ENCODE measurements at places on chromosomes 16 and 17.

- DNase-seq = no peak
Observed at GRCh38 chr17:75387771-75388170, 17.7 kb downstream of the GRB2 start.

DNA sequence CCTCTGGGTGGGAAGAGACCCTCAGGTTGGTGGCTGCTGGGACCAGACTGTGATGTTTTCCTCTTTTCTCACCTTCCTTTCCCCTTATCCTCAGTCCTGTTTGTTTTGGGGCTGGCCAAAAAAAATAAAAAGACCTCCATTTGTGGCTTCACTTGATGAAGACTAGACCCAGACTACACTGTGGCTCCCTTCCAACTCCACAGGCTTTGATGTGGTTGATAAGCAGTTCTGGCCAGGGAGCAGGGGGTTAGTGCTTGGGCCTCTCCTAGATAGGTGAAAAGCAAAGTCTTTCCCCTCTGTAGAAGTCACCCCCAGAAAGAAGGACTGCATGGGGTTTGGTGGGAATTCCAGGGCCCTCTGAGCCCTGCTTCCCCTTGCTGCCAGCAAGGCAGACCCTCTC is 11.2 kb upstream of the ADAM11 start:
- DNase-seq = no peak

GRCh38 chr17:47946929-47947397 is 5.6 kb downstream of the PNPO start:
- DNase-seq = peak; percentile 90

DNA sequence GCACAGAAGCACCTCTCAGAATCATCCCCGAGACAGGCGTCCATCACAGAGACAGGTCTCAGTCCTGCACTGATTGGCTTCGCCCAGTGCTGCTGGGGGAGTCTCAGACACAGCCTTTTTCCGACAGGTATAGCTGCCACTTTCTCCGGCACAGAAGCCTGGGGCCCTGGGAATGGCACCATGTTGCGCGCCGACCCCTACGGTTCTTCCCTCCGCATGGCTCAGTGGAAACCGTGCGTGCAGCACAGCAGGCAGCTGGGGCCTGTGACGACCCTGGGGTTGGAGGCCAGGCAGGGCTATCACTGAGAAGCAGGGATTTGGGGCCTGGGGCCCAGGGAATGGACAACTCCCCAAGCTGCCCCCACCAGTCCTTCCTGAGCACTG is 29.7 kb upstream of the CDH15 start:
- no peak for DNase-seq

- peak; percentile 59 for DNase-seq
Observed at GRCh38 chr17:73646409-73647300, 2.4 kb upstream of the SDK2 start.

DNA sequence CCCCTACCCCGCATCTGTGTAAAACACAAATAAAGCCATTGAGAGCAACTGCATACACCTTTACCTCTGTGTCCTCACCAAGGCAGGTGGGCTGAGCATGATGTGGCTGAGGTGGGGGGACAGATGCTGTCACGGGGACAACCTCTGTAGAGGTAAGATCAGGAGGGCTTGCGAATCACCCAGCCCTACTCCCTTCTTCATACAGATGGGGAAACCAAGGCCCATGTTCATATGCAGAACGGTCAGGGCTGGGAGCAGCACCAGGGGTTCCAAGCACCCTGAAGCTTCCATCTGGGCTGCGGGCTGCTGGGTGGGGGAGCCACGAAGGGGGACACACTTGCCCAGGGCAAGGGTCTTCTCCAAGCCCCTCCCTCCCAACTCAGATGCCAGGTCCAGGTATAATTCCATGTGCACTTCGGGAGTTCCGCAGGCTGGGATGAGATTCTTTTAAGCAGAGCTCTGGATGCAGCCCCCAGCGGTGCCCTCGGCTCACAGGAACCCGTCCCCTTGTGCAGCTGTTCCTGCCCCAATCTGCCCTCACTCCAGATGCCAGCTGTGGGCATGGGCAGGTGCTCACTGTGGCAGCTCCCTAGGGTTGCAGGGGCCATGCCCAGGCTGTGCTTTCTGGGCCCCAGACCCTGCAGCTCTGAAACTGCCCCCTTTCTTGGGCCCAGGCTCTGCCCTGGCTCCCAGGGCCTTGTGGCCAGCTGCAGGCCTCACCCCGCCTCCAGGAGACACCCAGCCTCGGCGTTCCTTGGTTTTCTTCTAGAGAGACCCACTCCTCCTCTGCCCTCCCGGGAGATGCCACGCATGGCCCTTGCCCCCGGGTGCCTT is 9.6 kb downstream of the CTRB1 start:
- DNase-seq = no peak

DNA sequence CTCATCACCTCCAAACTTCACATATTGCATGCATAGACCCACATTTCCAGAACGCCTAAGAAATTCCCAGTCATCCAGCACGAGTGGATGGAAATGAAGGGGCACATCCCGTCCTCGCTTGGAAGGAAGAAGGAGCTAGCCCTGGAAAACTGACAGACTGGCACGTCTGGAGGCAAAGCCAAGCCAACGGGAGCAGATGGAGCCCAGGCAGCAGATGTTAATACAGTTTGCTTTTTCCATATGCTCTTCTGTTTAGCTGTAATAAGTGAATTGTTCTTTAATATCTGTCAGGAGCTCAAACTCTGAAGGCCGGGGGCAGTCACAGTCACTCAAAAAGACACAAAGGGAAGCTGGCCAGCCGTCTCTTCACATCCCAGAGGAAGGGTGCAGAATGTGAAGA is 187.7 kb downstream of the XYLT1 start:
- no peak for DNase-seq

- no peak for DNase-seq
Observed at GRCh38 chr16:67971111-67971510, 2.7 kb upstream of the SLC12A4 start.

DNA sequence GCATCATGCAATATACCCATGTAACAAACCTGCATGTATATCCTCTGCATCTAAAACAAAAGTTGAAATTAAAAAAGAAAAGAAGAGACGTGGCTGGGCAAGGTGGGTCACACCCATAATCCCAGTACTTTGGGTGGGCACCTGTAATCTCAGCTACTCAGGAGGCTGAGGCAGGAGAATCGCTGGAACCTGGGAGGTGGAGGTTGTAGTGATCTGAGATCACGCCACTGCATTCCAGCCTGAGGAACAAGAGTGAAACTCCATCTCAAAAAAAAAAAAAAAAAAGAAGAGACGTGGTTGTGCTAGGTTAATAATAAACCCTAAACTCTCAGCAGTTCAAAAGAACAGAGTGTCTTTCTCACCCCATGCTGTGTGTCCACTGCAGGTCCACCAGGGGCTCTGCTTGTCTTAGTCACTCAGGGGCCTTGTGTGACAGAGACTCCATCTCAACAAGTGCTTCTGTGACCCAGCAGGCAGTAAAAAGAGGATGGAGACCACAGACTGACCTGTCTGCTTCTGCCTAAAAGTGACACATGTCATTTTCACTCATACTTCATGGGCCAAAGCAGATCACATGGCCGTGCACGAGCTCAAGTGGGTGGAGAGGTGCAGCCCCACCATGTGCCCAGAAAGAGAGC is 22.3 kb upstream of the N4BP1 start:
- DNase-seq = no peak

DNA sequence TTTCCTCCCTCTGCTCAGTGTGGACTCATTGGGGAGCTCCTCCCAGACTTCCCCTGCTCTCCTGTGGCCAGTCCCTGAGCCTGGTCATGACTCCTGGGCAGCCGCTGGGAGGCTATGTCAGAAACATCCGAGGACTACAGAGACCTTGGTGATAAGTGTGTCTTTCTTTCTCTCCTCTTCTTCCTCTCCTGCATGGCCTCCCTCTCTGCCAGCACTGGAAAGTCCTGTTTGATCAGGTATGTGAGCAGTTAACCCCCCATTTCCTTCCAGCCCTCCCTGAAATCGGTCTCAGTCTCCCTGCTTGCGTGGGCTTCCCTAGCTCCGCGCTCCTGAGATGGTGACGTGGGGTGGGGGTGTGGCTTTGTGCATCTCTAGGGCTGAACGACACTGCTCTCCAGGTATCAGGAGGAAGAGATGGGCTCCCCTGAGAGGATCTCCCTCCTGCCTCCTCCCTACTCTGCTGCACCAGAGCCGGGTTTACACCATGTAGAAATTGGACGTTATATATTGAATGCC is 2.1 kb downstream of the RHBDL3 start:
- DNase-seq = no peak

Measured in Kasumi-1 (cell line).